ENCODE measurements at places on chromosomes 1 and 21. TPM values are rescaled to one million over a fixed set of nuclear protein-coding genes. Genes with fewer than 3 reads are reported as not detected.
A peak's percentile ranks its signal among the peaks of the same experiment; 100 is the strongest.

The PLEKHN1 gene
- total RNA-seq: 3.5 TPM

DNA sequence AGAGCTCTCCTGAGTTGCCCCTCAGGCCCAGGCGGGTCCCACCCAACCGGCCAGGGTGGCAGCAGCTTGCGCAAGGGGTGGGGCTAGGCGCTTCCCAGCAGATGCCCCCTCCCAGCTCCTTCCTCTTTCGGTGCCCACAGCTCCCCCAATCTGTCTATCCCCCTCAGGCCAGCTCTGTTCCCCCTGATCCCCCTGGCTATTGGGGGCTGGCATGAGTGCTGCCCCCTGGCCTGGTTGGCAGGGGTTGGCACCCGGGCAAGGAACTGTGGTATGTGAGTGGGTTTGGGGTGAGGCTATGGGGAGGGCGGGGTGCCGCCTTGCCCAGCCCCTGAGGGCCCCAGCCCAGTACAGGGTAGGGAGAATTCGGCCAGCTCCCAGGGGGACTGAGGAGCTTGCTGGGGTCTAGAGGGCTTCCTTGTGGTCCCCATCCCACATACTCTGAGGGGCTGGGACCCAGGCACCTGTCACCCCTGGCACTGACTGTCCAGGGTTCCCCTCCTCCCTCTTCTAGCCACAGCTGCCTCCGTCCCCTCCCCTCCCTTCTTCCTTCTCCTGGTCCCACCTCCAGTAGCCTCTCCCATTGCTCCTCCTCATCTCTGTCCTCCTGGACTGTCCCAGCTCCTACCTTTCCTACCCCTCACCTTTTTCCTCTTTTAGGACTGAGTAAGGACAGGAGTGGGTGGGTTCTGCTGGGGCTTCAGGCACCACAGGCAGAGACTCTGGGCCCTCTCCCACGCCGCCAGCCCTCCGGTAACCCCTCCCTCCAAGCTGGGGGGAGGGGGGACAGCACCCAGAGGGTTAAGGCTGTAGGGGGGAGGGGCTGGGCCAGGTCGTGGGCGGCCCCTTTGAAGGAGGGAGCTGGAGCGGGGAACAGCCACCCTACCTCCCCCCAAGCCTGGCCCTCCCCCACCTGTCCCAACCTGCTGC, 5.7 kb downstream of the ZBTB7B start:
- no peak for DNase-seq

The CNR2 gene
- 0.18 TPM for total RNA-seq

- no peak for DNase-seq
Measured at GRCh38 chr1:200191993-200192392, 164.5 kb downstream of the NR5A2 start.

GRCh38 chr1:154833841-154834240, 36.2 kb downstream of the KCNN3 start:
- DNase-seq: no peak

DNA sequence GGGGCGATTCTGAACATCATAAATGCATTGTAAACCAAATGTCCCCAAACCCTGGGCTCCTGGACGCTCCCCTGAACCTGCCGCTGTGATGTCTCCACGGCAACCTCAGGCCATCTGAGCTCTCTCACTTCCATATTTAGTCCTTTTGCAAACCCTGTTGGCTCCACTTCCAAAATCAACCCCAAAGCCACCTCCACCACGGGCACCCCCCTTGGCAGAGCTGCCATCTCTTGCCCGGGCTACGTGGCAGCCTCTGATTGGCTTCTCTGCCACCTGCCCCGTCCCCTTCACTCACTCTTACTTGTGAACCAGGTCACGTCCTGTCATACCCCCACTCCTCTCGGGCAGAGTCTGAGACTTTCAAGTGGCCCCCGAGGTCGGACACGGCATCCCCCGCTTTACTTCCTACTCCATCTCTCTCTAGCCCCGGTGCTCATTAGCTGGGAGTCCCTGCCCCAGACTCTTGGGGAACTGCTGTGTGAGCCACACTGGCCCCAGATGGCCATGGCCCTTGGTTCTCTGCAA, 15.8 kb downstream of the PRXL2B start:
- DNase-seq: no peak

DNA sequence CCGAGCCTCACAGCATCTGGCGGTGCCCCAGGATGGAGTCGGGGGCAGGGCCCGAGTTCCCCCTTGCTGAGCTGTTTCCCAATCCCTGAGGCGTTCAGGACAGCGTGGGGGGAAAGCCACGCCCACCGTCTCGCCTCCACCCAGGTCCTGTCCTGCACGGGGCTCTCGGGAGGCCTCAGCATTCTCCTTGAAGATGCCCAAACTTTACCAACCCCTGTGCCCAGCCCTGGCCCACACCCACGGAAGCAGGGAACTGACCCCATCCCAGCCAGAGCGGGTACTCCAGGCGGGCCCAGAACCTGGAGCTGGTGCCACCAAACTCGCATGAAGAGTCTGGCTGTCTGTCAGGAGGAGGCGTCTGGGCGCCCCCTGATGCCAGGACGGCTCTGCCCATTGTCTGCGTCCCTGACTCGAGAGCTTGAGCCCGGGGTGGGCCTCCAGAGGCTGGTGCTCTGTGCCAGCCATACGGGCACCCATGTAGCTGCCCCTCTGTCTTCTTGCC, 35.3 kb upstream of the POFUT2 start:
- DNase-seq: no peak

The FNDC5 gene
- not detected for total RNA-seq

The KCNN3 gene
- 0.22 TPM for total RNA-seq

DNA sequence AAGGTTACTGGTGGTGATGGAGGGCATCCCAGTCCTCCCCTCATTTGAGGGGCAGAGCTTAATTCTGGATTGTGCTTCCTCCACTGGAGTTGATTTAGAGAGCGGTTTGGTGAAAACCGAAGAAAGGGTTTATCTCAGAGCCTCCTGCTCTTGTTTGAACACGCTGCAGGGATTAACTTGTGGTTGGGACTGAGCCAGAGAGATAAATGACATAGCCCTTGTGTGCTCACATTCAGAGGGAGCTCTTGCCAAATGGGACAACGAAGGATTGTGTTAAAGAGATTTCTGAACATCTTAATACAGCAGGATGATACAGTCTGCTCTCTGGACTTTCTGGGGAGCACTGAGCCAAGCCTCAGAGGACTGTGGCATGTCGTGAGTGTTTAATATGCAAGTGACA, 308.2 kb downstream of the DISC1 start:
- no peak for DNase-seq

GRCh38 chr1:155169541-155169940, 3.6 kb downstream of the KRTCAP2 start:
- DNase-seq: no peak

DNA sequence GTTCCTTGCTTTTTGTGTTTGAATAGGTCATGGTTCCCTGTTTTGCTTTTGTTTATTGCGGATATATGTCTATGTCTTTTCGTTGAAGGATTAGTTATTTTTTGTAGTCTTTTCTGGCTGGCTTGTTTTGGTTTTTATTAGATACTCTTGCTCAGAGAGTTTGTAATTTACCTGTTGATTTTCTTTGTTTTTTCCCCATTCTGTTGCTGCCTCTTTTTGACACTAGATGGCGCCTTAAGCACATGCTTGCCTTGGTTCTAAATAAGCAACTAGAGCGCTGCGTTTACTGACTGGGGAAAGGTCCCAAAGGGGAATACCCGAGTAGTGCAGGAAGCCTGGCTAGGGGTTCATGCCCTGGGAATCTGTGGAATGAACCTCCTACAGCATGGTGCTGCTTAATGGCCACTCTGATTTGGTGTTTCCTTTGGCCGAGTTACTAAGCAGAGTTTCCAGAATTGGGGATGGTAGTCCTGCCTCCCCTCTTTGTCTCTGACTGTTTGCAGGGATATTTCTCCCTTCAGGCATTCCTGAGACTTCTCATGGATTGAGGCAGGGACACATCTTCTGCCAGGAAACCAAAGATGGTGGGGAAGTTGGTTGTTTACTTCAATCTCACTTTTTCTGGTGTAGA, 143.2 kb downstream of the PTPRU start:
- DNase-seq: no peak

The KCNT2 gene
- total RNA-seq: not detected

GRCh38 chr1:64453688-64454087, 16.2 kb upstream of the CACHD1 start:
- DNase-seq: no peak

GRCh38 chr1:55877437-55878232, 662.5 kb upstream of the USP24 start:
- DNase-seq: no peak

DNA sequence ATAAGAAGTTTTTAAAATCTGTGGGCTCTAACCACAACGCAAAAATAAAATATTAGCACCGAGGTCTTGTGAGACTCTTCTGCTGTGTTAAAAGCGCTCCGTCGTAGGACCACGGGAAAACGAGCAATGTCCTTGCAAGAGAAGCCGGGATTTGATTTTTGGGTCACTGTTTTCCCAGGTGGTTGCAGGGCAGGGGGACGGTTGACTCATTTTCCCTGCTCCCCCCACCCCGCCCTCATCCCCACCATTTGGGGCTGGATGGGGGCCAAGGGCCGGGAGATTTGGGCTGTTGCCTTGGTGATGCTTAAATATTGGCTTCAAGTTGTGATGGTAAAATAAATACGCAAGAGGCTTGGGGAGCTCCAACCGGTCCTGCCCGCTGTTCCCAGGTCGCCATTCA, 67.6 kb upstream of the SLC25A33 start:
- DNase-seq: no peak

DNA sequence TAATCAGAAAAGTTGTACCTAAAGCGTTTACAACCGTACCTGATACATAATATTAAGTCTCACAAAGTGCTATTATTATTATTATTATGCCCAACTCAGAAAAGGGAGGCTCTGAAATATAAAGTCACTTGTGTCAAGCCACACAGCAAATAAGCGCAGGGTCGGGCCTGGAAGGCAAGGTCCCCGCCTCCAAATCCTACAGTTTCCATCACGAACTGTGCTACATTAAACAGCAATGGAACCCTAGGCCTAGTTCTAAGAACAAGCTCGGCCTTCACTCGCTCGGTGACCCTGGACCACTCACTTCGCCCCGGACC, 549 bp downstream of the PARS2 start:
- DNase-seq: no peak

GRCh38 chr1:195495720-195496635, 1112.3 kb downstream of the KCNT2 start:
- DNase-seq: no peak

GRCh38 chr1:203704120-203704519, 60.9 kb upstream of the LAX1 start:
- no peak for DNase-seq

DNA sequence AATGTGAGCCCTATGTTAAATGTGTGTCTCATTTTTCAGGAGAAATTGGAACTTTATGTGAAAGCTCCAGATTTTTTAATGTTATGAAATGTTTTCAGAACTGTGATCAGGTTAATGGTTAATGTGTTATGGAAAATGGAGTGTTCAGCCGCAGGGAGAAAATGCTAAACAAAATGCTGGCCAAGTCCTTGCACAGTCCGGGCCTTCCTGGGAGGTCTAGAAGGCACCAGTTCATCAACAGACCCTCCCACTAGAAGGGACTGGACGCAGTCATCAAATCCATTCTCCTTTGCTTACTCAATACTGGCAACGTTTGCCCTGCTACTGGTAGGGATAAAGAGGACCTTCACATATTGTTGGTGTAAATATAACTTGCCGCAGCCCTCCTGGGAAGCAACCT, 43.4 kb downstream of the VWA5B1 start:
- no peak for DNase-seq

GRCh38 chr1:211352985-211353515, 26.4 kb downstream of the TRAF5 start:
- DNase-seq: peak; percentile 47

The SNRNP40 gene
- total RNA-seq: 120 TPM

DNA sequence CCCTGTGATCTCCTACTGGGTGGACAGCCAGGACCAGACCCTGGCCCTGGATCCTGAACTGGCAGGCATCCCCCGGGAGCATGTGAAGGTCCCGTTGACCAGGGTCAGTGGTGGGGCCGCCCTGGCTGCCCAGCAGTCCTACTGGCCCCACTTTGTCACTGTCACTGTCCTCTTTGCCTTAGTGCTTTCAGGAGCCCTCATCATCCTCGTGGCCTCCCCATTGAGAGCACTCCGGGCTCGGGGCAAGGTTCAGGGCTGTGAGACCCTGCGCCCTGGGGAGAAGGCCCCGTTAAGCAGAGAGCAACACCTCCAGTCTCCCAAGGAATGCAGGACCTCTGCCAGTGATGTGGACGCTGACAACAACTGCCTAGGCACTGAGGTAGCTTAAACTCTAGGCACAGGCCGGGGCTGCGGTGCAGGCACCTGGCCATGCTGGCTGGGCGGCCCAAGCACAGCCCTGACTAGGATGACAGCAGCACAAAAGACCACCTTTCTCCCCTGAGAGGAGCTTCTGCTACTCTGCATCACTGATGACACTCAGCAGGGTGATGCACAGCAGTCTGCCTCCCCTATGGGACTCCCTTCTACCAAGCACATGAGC, 17.2 kb upstream of the SLC25A44 start:
- DNase-seq: no peak

DNA sequence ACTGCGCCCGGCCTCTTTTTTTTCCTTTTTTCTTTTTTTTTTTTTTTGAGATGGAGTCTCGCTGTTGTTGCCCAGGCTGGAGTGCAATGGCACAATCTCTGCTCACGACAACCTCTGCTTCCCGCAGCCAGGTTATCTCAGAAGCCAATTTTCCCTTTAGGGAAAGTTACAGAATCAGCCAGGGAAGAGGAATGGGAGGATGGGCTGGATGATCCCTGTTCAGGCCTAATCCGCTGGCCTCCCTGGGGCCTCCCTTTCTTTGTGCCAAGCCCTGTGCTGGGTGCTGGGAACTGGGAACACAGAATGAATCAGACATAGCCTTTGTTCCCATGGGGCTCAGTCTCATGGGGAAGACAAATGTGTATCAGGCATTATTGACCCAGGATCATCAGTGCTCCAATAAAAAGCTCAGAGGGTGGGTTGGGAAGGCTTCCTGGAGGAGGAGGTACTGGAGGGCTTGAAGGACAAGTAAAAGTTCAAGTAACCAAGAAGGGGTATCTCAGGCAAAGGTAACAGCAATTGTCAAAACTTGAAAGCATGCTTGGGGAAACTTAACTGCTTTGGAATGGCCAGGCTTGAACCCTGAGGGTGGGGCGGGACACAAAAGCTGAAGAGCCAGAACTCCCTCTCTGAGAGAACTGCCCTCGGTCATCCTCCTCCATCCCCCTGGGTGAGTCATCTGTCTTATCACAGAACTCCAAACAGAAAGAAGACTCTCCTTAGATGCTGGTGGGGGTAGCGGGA, 14.3 kb downstream of the ECHDC2 start:
- DNase-seq: no peak

- no peak for DNase-seq
Measured at GRCh38 chr1:26820784-26821269, 5.7 kb upstream of the ZDHHC18 start.

- no peak for DNase-seq
Measured at GRCh38 chr1:160761886-160762285, 22.8 kb downstream of the SLAMF7 start.

The KIF26B gene
- total RNA-seq: 0.16 TPM

DNA sequence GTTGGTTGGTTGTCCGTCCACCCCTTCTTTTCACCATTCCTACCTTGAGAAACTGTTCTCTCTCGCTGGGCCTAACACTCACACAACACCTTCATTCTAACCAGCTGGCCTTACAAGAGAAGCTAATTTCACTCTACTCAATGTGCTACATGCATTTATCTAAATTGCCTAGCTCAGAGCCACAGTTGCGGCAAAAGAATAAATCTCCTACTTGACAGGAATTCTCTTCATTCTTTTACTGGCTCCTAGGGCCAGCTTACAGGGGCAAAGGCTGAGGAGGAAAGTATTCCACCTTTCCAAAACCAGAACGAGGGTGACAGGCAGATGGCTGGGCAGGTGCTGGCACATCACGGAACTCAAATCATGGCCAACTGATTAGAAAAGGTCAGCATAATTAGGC, 6.5 kb downstream of the F3 start:
- no peak for DNase-seq

Data from CD8-positive, alpha-beta memory T cell (primary cell).